ENCODE measurements at places on chromosomes 3 and 15. TPM values are rescaled to one million over a fixed set of nuclear protein-coding genes. Genes with fewer than 3 reads are reported as not detected.

DNA sequence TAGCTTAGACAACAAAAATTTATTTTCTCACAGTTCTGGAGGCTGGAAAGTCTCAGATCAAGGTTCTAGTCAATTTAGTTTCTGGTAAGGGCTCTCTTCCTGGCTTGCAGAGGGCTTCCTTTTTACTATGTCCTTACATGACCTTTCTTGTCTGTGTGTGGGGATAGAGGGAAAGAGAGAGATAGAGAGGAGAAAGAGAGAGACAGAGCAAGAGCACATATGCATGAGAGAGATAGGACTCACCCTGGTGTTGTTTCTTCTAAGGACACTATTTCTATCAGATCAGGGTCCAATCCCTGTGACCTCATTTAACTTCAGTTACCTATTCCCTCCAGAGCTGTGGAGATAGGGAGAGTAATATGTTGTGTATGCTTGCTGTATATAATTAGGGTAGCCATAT, 44.9 kb upstream of the TEX9 start:
- no peak for DNase-seq

GRCh38 chr3:71104556-71104955, 479.0 kb downstream of the FOXP1 start:
- no peak for DNase-seq

DNA sequence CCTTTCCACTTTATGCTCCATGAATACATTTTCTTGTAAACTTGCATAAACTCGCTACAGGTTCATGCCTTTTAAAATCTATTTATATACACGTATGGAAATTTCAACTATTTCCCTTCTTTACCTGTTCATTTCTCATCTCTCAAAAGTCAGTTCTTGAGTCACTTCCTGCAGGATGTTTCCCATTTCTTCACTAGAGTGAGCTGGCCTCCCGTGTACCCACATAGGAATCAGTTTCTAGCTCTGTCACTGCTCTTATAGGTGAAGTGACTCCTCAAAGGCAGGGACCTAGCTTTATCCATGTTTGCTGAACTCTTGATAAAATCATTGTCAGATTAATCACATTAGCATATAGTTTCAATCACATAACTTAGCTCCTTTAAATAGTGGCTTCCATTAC, 259.7 kb downstream of the EPHA3 start:
- DNase-seq: no peak

DNA sequence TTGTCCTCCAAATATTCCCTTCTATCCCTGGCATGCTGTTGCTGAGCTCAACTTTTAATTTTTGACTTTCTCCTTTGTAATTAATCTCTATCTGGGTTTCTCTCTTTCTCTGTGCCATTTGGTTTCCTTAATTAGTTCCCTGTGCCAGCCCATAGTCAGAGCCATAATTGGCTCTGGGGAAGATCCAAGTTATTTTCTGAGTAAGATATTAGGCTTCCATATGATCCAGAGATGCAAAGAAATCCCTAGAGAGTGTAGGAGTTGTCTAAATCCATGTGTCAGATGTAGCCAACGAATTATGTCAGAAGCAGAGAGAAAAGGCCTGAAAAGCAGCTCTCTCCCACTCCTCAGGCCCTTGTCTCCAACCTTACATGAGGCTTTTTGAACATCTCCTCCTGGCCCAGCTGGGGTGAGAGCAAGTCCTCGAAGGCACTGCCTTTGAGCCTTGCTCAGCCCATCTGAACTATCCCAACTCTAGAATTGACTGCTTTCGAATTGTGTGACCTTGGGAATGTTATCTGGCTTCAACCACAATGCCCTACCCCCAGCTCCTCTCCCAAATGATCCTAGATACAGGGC, 46.4 kb downstream of the MOBP start:
- no peak for DNase-seq

DNA sequence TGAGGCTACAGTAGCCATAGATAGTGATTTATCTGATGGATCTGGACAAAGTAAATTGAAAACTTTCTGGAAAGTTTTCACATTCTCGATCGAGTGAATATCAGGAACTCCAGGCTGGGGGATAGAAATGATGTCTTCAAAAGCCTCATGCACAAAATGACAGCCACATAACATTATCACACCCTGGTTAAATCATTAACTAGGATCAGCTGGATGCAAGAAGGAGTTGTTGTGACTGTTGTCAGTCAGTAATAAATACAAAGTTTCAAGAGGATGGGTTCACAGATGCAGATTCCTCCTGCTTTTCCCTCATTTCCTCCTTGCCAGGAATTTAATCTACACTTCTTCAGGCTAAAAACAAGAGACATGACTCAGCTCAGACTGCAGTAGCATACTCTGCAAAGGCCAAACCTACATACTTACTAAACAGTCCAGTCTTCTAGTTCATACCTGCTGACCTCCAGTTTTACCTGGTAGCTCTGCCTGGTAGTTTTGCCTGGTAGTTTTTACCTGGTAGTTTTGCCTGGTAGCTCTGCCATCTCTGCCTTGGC, 40.9 kb downstream of the C2CD4A start:
- DNase-seq: no peak

DNA sequence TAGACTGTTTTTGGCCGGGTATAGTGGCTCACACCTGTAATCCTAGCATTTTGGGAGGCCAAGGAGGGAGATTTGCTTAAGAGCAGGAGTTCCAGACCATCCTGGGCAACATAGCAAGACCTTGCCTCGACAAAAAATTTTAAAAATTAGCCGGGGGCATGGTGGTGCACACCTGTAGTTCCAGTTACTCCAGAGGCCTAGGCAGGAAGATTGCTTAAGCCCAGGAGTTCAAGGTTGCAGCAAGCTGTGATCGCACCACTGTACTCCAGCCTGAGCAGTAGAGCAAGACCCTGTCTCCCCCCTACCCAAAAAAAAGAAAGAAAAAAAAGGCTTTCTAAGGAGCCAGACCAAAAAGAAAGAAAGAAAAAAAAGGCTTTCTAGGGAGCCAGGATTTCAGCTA, 36.7 kb downstream of the TMOD3 start:
- DNase-seq: no peak

DNA sequence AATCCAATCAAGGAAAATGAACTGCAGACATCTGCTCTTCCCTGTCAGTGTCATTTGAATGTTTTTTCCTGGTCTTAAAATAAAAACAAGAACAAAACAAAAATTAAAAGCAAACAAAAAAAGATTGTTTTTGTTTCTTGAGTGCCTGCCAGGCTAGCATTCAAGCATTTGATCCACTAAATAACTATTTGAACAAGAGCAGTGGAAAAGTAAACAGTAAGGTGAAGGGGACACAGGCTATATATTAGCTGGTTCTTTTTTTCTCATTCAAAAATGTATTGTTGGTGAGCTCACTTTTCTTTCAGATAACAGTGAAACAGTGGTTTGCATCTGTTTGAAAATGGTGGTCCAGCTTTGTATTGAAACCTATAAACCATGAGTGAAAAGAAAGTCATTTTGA, 586.9 kb upstream of the SGO1 start:
- DNase-seq: no peak

DNA sequence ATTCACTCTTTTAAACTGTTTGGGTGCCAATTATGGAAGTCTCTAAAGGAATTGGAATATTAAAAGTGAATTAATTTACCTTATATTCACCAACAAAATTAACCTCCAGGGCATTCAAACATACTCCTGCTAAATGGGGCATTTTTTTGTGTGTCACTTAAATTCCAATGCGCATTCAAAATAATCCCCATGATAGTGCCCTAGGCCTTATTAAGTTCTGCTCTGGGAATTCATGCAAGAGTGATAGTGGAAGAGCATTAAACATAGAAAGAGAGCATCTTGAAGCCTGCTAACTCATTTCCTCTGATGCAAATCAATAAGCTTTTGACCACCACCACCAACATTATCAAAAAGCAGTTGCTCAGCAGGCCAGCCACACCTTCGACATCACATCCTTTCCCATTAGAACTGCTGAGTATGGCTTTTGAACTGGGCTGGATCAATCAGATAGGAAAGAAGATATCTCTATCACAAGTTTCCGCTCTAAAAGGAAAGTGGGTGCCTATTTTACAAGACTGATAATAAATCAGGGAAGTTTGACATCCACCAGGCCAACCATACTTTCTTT, 156.7 kb downstream of the TMCO5A start:
- DNase-seq: no peak

DNA sequence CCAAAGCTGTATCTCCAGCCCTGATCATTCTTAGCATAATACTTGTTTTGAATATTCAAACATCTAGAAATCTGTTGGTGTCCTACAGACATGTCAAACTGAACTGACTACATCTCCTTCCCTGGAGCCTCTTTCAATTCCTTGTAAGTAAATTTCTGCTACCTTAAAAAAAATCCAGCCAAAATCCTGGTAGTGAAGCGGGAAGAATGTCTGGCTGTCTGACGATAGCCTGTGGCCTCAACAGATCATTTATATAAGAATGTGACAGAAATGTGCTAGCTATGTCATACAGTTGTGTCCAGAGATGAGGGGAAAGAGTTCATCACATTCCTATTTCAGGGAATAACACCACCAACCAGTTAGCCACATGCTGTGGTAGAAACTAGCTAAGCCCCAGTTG, 18.6 kb upstream of the TM6SF1 start:
- DNase-seq: no peak

DNA sequence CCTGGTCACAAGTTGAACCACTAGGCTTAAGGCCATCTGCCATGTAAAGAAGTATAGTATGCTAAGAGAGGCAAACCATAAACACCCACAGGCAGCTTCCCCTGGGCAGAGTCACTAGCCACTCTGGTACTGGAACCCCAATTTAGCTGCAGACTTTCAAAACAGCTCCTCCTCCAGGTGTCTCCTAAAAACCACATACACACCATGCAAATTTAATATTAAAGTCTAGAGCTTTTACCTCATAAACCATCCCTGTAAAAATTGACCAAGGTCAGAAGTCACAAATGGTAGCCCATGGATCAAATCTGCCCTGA, 99.1 kb upstream of the STT3B start:
- no peak for DNase-seq

DNA sequence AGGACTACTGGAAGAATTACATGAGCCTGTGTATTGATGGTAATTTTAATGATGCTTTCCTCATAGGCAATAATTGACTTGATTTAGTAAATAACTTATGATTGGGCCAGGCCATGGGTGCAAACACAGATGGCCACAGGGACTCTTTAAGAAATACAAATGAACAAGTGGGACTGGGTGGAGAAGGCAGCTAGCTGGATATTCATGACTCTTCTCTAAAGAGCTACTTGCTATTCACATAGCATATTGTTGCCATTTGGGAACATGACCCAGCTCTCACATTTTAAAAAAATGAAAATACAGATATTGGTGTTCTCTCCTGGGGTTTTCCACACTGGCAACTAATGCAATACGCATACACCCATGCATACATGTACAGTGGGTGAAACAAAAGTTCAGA, 178.3 kb downstream of the PTPRG start:
- DNase-seq: no peak

DNA sequence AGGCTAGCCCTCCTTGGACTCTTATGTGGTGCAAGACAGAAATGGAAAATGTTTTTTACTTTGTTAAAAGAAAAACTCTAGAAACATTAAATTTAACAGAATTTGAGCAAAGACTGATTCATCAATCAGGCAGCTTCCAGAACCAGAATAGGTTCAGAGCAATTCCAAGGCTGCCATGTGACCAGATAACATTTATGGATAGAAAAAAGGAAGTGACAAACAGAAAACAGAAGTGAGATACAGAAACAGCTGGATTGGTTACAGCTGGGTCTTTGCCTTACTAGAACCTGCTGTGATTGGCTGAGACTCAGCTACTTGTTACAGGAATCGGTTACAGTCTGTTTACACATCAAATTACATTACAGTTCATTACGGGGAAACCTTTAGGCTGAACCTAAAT, 22.5 kb upstream of the OTOL1 start:
- DNase-seq: no peak

DNA sequence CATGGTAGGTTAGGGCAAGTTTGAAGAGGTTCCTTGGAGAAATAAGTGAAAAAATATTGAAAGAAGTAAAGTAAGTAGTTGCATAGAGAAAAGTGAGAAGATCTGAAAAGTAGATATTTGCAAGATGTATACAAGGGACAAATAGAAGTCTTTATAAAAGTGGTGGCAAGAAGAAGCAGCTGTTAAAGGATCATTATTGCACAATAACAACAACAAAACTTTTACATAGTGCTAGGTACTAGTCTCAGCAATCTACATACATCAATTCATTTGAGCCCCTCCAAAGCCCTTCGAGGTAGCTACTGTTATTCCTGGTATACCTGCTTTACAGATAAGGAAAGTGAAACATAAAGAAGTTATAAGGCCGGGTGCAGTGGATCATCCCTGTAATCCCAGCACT, 239.6 kb downstream of the MEIS2 start:
- DNase-seq: no peak

- DNase-seq: no peak
Measured at GRCh38 chr15:85607842-85608241, 186.9 kb downstream of the KLHL25 start.

DNA sequence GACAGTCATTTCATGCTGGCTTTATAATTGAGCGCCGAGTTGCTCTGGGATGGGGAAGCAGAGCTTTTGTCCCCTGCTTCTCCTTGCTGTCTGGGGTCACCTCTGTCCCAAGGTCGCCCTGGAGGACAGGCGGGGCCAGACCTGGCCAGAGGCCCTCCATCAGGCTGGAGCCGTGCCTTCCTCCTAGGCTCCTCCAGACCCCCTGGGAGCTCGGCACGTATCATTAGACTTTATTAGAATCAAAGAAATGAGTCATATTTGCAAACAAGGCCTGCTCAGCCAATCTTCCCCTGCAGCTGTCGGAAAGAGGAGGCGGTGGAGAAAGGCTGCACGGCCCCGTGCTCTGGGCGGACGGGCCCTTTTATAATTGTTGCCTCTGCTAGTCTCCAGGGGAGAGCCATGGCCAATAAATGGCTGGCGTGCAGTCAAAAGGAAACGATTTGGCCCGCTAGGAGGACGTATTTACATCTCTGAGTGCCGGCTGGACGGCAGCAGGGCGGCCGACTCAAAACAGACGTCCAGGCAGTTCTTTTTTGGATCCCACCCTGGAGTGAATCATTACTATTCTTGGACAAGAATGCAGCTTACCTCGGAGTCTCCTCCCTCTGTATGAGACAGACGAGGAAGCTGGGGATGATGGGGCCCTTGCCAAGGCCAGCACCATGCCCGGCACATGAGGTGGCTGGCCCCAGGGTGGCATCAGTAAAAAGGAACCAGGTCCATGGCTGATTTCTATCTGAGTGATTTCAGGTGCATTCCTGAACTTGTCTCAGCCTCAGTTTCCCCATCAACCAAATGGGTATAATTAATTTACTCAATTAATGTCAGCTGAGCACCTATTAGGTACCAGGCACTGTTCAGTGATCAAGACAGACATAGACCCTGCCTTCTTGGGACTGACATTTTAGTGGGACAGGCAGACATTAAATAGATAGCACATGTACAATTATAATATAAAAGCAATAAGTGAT, 50.6 kb downstream of the SLC6A6 start:
- peak; percentile 96 for DNase-seq

Gene GOLGA8G
- total RNA-seq: not detected

Gene MYZAP
- total RNA-seq: 4.2 TPM

Gene IMPG2
- total RNA-seq: 0.63 TPM

Gene ZMYND10
- 0.68 TPM for total RNA-seq

Gene PRRT3
- total RNA-seq: 2.1 TPM

Gene NR2F2
- total RNA-seq: 132 TPM

Gene P2RY14
- 2.8 TPM for total RNA-seq

Gene KBTBD13
- total RNA-seq: 1.5 TPM

Gene GPR149
- not detected for total RNA-seq

Gene ANKRD34C
- total RNA-seq: 0.42 TPM

Gene ANO10
- 46.8 TPM for total RNA-seq

Gene MORC1
- total RNA-seq: not detected
